ENCODE measurements at places on chromosomes 1 and 21.

DNA sequence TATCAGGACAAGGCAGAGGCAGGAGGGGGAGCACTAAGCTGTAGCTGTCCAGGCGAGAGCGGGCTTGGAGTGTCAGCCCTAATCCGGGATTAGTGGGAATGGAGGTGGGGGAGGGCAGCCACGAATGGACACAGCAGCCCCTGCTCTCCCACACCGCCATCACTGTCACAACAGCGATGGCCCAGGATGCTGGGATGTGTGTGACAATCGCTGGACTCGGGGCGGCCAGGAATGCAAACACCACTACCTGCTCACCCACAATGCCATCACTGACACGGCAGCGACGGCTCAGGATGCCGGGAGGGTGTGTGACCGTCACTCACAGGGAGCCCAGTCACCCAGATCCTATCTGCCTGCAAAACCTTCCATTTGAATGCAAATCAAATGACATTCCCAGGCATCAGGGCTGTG, 2.9 kb downstream of the C2CD2 start:
- no peak for DNase-seq

DNA sequence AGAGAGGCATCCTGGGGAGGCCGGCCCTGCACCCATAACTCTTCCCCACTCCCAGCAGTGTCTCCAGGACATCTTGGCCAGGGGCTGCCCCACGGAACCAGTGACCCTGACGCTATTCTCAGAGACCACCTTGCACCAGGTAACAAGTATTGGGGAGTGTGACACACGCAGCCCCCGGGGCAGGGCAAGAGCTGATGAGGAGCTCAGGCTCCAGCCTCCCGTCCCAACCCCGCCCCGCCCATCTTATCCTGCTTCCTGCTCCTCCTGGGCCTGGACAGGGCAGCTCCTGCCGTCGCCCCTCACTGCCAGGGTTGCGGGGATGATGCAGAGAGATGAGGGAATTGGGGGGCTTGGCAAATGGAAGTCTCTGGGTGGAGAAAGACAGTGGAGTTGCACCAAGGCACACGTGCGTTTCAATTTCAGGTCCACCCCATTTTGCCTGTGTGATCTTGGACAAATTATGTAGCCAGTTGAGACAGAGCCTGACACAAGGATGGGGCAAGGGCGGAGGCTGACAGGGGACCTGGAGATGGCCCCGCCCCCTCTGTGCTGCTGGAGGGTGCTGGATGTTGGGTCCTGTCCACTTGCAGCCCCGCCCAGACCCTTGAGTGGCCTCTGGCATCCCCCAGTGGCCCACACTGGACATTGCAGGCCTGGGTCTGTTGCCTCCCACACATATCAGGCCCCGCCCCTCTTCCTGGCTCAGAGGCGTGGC, 10.7 kb downstream of the CLCNKA start:
- peak; percentile 86 for DNase-seq

GRCh38 chr21:16058896-16059295, 329.1 kb downstream of the USP25 start:
- no peak for DNase-seq

DNA sequence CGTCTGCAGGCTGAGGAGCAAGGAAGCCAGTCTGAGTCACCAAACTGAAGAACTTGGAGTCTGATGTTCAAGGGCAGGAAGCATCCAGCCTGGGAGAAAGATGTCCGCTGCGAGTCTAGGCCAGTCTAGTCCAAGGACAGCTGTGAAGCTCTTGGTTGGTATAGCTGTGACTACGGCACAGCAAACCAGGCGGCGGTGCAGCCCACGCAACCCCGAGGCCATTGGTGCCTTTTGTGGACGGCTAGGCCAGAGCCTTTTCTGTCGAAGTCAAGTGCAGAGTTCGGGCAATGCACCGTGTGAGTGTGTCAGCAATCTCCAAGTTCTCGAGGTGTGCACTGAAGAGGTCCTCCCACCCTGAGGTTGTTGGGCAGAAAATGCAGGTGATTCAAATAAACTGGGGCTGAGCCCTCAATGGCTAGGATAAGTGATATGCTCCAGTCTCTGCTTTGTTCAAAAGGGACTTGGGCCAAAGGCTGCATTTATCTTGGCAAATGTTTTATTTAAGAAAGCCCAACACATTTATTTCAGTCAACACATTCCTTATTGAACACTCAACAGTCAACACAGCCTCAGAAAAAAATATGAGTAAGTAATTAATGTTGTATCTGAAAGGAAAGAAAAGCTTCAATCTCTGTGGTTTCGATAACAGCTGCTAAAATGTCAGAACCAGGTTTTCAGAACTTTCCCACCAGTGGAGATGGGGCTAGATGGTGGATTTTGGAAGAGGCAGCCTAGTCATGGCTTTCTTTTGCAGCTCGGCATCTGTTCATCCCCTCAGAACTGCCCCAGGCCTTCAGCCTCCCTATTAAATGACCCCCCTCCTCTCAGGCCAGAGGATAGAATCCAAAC, 78.1 kb upstream of the COX20 start:
- DNase-seq = peak; percentile 38

- no peak for DNase-seq
These were observed 46.6 kb downstream of the SLC30A7 start for GRCh38 chr1:100942304-100943046.

DNA sequence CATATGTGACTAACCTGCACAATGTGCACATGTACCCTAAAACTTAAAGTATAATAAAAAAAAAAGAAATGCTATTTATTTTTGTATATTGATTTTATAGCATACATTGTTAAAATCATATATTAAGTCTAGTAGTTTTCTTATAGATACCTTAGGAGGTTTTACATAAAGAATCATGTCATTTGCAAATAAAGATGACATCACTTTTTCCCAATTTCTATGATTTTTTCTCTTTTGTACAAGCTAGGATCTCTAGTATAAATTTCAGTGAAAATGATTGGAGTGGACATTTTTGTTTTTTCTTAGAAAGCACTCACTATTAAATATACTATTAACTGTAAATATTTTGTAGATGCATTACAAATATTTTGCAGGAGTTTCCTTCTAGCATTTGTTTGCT, 20.5 kb upstream of the NTMT2 start:
- DNase-seq = no peak

DNA sequence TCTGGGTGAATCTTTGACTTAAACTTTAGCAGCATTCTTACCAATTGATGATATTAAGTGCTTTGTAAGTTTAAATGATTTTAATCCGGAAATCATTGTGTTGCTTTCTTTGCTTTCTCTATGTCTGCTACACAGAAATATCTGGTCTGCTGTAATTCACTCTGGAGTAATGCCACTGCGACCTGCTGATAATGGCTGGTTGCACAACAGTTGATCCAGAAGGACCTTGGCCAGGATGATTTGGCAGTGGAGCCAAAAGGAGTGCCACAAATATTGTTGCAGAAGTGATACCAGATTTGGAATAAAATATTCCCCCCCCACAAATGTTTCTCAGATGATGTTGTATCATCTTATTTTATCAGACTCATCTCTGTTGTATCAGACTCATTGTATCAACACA, 2063.9 kb downstream of the MRPL39 start:
- no peak for DNase-seq

GRCh38 chr1:199875337-199875736, 152.2 kb upstream of the NR5A2 start:
- no peak for DNase-seq

GRCh38 chr21:38202811-38203210, 54.0 kb upstream of the KCNJ15 start:
- no peak for DNase-seq

DNA sequence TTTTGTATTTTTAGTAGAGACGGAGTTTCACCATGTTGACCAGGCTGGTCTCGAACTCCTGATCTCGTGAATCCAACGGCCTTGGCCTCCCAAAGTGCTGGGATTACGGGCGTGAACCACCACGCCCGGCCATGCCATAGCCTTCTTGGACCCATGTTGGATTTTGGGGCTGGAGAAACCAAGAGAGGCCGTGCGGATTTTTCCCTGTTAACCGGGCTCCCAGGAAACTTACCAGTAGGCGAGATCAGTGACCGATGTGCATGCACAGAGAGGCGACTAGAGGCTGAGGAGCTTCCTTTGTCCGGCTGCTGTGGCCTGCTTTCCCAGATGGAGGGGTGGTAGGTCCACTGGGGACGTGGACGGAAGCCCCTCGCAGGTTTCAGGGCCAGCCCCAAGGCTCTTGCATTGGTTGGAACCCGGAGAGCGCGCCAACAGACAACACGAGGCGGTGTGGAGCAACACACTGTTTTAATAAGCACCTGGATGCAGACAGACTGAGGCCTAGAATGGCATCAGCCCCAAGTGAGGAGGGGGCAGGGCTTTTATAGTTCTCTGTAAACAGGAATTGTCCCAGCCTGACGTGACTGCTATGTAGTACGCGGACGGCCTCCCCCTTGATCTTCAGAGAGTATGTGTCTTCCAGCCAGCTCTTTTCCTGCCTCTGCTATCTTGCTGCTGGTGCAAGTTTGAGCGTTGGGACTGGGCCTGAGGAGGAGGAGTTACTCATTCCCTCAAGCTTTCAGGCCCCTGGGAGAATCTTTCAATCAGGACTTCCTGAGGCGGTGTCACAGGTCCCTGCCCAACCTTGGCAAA, at the start of gene ERVH48-1:
Gene ERVH48-1 (minus strand): TSS at position 517 of the 813 bp plus-strand sequence. CDS start 6,624 bp downstream, outside the sequence.
- DNase-seq = no peak

GRCh38 chr1:177586429-177586828, 383.4 kb downstream of the SEC16B start:
- DNase-seq = no peak

DNA sequence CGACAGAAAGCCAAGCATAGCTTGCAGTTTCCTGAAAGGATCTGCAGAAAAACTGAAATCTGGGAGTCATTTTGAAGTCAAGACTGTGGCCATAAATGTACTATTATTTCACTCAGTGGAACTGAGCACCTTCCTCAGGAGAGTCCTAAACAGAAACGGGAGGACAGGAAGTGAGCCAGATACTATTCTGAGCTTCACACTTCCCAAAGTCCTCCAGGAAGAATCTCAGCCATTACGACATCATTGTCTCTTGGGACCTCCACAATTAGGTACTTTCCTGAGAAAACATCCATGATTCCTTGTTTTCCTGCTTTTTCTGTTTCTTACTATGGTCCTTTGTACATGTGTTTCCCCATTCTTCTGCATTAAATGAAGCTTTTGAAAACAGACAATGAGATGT, 299.2 kb upstream of the USP25 start:
- DNase-seq = peak; percentile 43

GRCh38 chr21:40841524-40842196, 5.3 kb downstream of the DSCAM start:
- DNase-seq = peak; percentile 51

DNA sequence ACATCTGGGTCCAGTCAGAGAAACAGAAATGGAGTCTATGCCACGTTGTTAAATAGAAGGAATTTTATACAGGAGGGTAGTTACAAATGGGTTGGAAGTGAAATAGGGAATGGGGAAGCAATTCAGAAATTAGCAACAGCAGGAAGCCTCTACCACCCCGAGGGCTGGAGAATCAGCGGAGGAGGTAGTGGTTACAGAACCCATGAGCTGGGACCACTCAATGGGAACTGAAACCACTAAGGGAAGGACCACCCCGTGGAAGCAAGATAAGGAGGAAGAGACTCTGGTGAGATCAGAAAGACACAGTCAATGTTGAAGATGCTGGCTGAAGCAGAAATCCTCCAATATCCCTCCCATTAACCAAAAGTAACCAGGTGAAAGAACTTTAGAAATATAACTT, 15.5 kb upstream of the MAST2 start:
- DNase-seq = no peak

DNA sequence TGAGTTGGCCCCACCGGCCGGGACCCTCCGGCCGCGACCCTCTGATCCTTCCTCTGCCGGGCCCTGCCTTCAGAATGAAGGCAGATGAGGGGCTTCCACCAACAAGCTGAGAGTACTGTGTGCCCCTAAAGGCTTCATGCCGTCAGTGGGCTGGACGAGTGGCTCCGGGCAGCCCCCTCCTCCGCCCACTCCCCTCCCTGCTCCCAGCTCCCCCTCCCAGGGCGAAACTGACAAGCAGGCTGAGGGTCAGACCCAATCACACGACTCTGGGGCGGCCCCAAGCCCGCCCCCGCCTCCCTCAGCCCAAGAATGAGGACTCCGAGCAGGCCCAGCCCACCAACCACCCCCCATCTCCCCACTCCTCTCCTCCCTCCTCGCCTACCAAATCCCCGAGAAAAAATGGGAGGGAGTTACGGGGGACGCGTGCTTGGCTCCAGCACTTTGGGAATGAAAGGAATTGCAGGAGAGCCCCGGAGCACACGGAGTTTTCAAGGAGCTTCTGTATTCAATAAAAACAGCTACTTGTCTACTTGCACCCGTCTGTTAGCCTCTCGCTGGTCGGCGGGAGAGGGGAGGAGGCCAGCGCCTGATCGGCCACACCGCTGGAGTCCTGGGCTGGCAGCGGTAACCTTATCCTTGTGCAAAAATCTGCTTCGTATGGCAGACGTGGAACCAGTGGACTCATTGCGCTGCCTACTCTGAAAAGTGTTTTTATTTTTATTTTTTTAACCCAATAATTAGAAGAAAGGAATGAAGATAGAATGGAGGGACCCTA, at the start of gene COL11A1:
Gene COL11A1 (minus strand): TSS at position 147 of the 775 bp plus-strand sequence. CDS start 344 bp downstream, outside the sequence.
- peak; percentile 87 for DNase-seq

DNA sequence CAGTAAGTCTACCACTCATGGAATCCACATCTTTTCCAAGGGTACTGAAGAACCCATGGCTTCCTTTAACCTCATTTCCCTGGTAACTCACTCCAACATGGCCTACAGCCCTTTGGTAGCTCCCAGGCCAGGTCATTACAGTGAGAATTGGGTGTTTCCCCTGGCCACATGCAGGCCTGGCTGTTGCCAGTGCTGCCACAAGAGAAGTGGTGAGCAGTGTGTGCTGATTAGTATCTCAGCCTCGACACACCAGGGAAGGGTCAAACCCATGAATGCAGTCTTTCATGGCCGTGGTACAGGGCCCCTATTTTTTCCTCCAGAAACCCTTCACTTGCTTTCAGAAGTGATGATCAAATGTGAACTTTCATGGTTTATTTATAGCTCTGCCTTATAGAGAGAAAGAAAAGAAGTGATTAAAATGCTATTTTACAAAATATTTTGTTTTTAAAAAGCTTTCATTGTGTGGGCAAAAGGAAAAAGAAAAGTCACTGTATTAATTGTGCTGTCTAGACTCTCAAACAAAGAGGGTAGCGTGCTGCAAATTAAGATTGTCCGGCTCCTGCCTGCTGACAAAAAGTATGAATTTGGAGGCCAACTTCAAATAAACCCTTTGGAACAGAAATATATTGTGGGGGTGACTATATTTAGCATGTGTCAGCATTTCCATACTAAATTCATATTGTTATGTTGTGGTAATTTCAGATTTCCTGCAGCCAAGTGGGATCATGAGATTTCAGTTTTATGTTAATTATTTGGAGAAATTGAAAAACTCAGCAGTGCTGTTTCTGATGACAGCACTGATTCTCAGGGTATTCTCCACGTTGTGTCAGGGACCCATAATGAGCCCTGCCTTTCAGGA, 62.0 kb upstream of the HOOK1 start:
- no peak for DNase-seq

DNA sequence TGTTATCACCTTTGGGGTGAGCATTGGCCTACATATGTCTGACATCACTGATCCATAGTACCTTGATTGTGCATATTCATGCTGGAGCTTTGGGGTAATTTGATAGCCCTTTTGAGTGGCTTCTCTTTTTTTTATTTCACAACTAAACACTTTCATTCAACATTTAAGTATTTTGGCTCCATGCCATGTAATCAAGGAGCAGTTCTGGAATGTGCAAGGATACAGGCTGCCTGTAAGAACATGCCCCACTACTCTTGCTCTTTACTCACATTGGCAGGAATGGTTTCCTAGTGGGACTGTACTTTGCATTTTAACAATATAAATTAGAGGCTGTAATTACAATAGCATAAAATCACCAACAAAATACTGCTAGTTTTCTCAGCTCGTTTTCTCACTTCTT, 300.7 kb upstream of the SPAG17 start:
- DNase-seq = no peak

- DNase-seq = peak; percentile 97
These were observed at the start of the genes NIT1 and PFDN2 for GRCh38 chr1:161117759-161118581. Gene NIT1, plus strand, starts transcription at chr1:161118105. Its CDS starts 72 bp downstream, at chr1:161118177. Gene PFDN2, minus strand, starts transcription at chr1:161118037. Its CDS starts 11 bp downstream, at chr1:161118026.

- no peak for DNase-seq
These were observed 50.6 kb downstream of the UCK2 start for GRCh38 chr1:165877940-165878556.

Measured in muscle of back (tissue), 13 donors.